ENCODE measurements at places on chromosomes 12 and 14.

DNA sequence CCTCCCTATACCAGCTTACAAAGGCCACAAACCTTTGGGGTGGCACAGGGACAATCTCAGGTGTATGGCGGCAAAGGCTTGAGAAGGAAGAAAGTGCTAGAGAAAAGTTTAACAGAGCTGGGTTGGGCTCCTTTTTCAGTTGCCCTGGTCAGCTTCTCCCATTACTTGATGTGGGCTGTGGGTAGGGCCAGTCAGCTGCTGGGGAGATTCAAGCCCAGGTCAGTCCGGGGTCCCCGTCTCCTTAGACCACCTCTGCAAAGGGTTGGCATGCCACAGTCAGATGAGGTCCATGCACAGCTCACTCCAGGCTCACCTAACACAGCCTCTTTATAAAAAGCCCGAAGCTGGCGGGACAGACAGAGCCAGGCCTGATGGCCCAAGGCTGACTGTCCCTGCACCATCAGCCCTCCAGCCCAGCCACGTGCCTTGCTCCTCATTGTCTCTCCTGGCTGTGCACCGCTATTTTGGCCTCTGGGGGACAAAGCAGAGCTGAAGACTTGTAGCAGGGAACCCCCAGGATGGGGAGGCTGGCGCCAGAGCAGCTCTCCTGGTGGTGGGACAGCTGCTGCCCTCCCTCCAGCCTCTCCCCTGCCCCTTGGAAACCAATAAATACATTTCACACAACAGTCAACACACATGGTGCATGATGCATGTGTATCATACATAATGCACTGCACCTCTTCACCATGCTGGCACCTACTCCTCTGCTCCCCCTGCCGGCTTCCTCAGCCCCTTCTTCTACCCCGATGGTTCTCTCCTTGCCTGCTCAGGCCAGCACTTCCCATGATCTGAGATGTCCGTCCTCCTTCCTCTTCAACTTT, 61.7 kb upstream of the DDX11 start:
- DNase-seq, result no peak

- no peak for DNase-seq
These were observed 150.1 kb downstream of the PRKCH start for GRCh38 chr14:61471297-61472005.

GRCh38 chr12:7295529-7295928, 8.3 kb upstream of the ACSM4 start:
- no peak for DNase-seq

GRCh38 chr12:117680312-117680711, 288.5 kb downstream of the KSR2 start:
- no peak for DNase-seq

GRCh38 chr12:59372956-59373355, 222.9 kb upstream of the SLC16A7 start:
- no peak for DNase-seq
